ENCODE measurements at places on chromosomes 5 and 9.

- DNase-seq: no peak
These were observed 155.1 kb downstream of the BNC2 start for GRCh38 chr9:16715404-16715803.

DNA sequence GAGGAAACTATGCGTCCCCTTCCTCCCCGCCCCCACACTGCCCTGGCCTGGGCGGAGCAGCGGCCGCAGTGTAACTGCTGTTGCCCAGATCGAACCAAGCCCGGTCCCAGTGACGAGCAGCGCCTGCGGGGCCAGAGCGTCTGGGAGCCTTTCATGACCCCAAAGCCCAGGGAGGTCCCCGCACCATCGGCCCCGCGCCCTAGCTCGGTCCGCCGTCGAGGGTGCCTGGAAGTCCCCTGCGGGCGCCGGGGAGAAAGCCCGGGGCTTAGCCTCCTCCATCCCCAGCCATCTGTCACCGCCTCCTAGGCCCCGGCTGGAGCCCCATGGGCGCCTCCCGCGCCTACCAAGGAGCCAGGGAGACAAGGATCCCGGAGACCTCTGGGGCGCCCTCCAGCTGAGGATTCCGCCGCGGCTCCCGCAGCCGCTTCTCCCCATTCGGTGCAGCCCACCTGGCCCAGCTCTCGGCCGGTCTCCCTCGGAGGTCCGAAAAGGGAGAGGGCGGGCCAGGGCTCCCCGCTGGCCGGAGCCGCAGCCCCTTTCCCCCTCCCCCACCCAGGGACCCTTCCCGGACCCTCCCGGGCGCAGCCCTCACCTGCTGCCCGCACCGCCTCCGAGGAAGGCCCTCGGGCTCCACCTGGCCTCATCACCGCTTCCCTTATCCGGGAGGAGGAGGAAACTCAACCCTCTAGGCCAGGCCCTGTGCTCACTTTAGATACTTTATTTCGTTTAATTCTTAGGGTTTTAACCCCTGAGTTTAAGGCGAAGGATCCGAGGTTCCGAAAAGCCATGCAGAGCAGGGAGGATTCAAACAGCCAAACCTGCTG lies 45.6 kb downstream of the APTX start:
- DNase-seq: peak; percentile 68

DNA sequence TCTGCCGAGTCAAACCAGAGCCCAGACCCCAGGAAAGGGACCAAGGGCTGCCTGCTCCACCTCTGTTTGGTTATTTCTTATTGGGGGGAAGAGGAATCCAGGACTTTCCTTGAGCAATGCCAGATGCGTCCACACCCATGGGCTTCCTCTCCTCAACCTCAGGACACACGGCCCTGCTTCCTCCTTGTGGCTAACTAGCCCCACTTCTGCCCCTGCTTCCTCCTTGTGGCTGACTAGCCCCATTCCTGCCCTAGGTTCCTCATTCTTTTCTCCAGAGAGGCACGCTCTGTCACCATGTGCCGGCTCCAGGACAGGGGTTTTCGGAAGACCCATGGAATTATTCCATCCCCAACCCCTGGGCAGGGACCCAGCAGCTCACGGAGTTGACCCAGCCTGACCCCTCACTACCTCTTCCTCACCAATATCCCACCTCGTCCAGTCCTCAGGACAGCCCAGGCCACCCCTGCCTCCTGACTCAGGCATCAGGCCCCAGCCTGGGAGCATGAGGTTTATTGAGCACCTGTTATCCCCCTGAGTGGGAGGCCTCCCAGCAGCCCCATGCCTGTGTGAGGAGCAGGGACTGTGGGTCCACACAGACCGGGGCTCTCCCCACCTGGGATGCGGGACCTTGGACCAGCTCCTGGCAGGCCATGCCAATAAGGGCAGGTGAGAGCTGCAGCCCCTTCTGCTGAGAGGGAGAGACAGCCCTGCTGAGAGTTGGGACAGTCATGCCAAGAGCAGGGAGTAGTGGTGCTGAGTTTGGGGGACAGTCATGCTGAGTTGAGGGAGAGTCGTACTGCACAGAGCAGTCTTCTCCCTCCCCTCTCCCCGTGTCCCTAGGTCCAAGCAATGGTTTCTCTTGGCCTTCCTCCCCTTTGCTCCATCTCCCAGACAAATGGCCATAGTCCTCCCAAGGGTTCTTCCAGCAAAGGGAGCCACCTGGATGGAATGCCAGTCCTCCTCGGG lies 11.8 kb upstream of the FCN1 start:
- DNase-seq: no peak

GRCh38 chr9:35557320-35557719 lies 47.7 kb upstream of the TESK1 start:
- DNase-seq: no peak

DNA sequence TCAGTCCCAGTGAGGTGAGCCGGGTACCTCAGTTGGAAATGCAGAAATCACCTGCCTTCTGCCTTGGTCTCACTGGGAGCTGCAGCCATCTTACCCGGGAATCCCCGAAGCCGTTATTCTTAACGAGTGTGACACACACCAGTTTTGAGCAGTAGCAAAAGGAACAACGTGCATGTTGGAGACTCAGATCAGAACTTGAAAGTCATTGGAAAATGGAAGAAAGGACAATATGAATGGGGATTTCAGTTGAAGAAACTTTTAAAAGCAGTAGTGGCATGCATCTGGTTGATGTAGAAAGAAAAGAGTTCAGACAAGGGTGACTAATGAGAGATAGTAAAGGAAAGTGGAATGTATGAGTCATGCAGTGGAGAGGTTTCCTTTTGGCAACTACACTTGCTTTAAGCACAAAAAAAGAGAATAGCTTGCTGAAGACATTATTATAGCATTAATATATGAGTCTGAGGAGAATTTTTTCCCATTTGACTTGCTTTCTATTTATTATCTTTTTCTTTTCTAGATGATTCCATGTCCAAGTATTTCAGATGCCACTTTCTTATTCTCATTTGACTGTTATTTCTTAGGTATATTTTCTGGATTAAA lies 44.4 kb upstream of the ANKDD1B start:
- DNase-seq: peak; percentile 26
